ENCODE measurements at places on chromosomes 7 and 10.
A peak's percentile ranks its signal among the peaks of the same experiment; 100 is the strongest.

- DNase-seq: no peak
These were observed 49.3 kb downstream of the CLIP2 start for GRCh38 chr7:74338366-74339108.

DNA sequence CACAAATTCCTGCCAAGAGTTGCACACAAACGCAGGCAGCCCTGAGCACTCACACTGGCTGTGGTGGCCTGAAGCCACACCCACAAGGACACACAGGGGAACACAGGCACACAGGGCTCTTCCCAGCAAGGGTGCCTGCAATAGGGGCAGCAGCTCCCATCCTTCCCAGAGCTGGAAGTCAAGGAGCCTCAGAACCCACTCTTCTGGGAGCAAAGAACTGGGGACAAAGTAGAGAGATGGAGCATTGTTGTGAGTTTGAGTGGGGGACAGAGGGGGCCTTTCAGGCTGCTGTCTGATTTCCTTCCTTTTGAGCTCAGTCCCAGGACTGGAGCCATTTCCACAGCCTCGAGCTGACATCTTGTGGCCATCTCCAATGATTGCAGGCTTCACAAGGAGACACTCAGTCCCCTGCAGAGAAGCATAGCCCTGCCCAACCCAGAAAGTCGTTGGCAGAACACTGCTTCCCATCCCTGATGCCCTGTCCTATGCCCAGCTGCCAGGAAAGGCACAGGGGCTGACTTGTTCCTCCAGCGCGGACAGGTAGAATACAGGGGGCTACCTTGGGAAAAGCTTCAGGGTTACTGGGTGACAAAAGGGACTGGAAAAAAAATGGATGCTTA, 34.4 kb upstream of the SLF2 start:
- peak; percentile 75 for DNase-seq

- no peak for DNase-seq
These were observed 36.1 kb downstream of the AGK start for GRCh38 chr7:141587304-141587703.

DNA sequence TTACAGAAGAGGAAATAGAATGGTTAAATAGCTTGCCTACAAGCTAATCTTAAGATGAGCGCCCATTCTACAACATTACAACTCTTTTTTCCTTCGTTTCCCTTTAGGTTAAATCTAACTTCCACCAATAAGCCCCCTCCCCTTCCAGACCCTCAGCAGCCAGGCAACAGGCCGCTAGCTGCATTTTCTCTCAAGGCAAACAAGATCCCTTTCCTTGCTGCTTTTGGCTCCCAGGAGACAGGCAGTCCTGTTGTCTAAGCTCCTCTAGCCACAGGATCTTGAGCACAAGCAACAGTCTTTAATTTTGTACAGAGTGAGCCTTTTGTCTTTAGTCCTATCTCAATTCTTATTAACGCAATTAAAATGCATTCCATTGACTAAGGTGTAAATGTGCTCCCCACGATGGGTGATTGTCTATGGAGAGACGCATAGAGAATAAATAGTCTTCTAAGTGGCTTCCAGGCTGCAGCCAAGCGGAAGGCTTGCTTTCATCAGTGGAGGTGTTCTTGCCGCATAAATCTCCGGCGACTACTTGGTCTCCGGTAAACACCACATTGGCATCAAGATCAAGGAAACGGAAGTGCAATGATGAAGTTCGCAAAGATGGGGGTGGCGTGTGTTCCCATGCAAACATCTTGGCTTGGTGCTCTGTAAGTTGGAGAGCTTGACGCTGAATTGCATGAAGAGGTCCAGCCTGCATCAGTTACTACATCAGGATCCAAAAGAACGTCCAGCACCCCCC, 181.9 kb upstream of the LYZL2 start:
- DNase-seq: no peak

GRCh38 chr10:78162853-78163252, 129.2 kb downstream of the RPS24 start:
- DNase-seq: no peak

DNA sequence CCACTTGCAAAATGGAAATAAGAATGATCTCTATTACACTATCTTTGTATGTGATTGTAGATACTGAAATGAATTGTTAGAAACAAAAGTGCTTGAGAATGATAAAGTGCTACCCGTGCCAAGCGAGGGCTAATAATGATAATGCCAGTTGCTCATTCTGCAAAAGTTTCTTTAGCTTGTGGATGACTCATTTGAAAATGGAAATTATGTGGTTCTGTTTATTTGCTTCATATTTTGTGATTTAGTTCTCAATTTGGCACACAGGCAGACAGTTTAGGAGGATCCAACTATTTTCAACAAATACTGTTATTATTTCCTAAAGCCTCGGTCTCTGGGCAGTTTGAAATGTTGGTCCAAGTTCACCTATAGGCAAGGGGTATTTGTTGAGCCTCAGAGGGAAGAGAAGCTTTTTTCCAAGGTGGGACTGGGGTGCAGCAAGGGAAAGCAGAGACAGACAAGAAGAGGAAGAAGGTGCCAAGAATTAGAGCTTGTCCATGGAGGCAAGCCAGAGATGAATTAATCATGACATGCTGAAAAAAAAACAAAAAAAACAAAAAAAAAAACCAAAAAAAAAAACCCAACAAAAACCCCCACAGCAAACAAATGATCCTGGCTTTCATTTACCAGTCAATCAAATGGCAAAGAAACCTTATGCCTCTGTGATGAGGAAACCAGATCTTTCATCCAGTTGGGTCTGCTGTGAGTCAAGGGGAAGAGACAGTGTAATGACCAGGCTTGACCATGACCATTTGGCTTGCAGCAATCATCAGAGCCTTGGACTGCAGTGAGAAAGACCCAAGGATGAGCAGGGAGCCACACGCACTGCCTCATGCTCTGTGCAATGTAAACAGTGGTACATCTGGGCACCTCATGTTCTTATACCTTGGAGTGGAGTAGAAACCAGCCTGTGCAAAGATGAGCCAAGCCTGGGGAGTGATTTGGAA, 285.0 kb upstream of the HABP2 start:
- DNase-seq: no peak

DNA sequence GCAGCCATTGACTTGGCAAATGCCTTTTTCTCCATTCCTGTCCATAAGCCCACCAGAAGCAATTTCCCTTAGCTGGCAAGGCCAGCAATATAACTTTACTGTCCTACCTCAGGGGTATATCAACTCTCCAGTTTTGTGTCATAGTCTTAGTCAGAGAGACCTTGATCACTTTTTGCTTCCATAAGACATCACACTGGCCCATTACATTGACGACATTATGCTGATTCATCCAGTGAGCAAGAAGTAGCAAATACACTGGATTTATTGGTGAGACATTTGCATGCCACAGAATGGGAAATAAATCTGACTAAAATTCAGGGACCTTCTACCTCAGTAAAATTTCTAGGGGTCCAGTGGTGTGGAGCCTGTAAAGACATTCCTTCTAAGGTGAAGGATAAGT, 649.7 kb upstream of the ANKRD30A start:
- no peak for DNase-seq

- DNase-seq: no peak
These were observed 190.0 kb downstream of the KCND2 start for GRCh38 chr7:120462991-120463390.

DNA sequence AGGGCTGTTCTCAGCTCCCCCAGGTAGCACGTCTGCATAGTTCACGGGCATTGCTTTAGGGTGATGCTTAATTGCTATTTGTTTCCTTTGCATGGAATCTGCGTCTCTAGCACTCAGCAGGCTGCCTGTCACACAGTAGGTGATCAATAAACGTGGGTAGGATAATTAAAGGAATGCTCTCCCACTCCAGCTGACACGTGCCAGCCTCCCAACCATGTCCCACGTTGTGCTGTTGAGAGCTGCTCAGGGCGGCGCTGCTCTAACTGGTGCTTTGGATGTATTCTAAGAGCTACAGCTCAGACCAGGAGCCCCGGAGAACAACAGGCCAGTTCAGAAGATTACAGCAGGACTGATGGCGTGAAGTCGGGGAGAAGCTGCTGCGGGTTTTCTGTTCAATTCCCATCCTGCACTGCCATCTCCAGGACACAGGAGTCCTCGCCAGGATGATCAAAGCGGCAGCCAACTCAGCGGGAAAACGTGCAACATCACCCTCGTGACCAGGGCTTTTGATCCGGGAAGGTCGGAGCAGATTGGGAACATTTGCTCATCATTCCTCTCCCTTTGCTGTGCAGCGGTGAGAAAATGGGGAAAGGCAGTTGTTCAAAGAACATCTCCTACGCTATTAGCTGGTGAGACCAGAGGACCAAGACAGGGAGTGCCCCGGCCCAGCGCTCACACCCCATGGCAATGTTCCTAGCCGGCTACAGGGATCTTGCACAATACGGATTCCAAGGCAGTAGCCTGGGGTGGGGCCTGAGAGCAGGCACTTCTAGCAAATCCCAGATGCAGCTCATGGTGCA, 50.5 kb upstream of the FOXK1 start:
- DNase-seq: peak; percentile 65

DNA sequence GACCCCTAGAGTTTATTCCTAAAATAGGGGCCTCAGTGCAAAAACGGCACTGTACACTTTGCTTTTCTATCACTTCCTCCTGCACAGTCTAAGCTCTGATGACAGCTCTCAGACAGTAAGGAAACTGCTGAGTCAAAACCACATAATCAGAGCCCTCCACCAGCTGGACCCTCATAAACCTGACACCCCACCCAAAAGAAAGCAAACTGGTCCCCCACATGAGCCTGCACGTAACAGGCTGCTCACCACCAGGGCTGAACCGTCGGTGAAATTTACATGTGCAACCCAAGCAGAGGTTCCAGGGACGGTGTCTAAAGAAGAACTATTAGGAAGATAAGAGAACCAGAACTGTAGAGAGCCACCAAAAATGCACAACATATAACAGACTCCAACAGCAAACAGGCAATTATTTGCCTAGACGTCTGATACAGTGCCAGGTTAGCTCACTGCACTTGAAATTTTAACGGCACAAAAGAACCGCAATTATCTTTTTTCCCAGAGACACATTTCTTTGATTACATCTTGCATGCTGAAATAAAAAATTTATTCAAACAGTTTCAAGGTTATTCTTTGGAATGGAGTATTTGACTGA, 19.6 kb downstream of the SGMS1 start:
- DNase-seq: no peak

GRCh38 chr10:29895456-29895855, 163.9 kb downstream of the JCAD start:
- DNase-seq: peak; percentile 12

DNA sequence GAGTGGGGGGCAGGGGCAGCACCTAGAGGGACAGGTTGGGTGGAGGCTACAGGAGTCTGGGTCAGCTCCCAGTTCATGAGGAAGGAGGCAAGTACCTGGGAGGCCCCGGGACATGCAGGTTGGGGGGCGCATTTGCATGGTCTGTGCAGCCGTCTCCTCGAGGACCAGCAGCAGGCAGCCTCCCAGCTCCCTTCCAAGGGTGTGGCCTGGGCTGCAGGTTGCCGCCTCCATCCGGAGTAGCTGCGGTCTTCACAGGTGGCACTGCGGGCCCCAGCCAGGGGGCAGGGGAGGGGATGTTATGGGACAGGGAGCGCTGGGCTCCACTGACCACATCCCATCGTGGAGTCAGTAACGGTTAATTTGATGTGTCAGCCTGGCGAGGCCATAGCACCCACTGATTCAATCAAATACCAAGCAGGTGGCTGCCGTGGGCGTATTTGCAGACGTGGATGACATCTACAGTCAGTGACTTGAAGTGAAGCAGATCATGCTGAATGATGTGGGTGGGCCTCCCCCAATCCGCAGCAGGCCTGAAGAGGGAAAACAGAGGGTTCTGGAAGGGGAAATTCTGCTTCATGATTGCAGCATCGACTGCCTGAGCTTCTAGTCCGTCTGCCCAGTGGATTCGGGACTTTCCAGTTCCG, 81.6 kb downstream of the PRKAG2 start:
- DNase-seq: no peak

DNA sequence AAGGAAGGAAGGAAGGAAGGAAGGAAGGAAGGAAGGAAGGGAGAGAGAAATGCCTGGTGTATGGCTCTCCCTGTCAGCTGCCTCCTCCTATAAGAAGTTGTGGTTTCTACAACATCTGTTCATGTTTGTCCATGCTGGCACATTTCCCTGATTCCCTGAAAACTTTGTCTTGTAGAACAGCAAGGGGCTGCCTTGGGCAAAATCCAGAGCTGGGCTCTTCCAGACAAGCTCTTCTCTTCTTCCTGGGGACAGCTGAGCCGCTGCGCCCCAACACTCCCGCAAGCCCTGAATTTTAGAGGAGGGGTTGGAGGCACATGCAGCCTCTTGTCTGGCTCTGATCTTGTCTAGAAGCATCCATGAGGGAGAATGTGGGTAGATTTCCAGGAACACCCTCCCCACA, 282.0 kb upstream of the ADARB2 start:
- no peak for DNase-seq

- DNase-seq: no peak
These were observed 4.2 kb downstream of the FEZF1 start for GRCh38 chr7:122300211-122300932.

DNA sequence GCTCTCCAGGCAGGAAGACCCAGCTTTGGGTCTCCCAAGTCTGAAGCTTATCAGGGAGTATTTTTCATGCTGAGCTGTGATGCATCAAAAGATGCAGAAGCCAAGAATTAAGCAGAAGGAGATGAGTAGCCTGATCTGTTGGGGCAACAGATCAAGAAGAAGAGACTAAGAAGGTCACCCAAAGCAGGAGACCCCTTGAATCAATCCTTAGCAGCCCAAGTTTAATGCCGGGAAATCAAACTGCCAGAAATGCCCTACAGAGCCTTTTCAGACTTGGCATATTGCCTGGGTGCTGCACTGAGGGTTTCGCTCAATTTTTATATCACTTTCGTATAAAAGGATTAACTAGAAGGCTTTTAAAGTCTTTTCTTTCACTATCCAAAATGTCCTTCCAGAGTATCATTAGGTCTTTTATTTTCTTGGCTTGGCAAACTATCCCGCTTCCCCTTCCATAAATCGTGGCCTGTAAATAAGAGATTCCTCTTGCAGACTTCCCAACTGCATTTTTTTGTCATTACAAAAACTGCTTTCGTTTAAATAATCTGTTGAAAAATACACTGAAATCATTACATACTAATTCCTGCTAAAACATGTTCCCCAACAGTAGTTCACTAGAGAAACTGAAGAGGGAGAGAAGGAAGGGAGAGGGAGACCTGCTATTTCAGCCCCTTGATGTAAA, 49.0 kb upstream of the STK17A start:
- DNase-seq: no peak

DNA sequence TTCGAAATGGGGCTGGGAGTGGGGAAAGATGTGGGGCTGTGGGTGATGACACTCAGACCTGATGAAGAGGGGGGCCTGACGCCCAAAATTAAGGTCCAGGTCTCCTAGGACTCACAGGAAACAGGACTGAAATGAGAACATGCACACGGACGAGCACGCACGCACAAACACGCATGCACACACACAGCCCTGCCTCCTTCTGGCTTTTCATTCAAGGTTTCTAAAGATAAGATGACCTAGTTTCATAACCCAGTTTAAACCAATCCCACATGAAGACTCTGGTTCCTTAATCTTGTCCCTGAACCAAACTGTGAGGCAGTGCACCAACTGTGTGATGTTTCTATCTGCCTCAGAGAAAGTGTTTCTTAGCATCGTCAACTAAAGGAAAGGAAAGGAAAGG, 162.0 kb downstream of the DGKI start:
- DNase-seq: no peak

DNA sequence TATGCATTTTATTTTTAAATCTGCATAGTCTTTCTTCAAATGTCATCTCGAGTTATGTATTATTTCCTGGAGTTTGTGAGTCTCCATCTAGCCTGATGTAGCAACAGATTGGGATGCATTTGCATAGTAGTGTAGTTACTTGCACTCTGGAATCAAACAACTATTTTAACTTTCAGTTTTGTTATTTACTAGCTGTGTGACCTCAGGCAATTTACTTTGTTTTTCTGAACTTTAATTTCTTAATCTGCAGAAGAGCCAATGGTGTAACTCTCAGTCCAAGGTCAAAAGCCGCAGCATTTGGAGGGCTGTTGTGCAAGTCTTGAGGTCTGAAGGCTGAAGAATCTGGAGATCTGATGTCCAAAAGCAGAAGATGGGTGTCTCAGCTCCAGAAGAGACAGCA, 175.8 kb upstream of the SORCS1 start:
- DNase-seq: no peak
